NCI-H460 (cell line): ENCODE measurements at places on chromosomes 2 and 18.
A peak's percentile ranks its signal among the peaks of the same experiment; 100 is the strongest.

GRCh38 chr2:195779491-195779890 is 122.5 kb downstream of the SLC39A10 start:
- no peak for DNase-seq

DNA sequence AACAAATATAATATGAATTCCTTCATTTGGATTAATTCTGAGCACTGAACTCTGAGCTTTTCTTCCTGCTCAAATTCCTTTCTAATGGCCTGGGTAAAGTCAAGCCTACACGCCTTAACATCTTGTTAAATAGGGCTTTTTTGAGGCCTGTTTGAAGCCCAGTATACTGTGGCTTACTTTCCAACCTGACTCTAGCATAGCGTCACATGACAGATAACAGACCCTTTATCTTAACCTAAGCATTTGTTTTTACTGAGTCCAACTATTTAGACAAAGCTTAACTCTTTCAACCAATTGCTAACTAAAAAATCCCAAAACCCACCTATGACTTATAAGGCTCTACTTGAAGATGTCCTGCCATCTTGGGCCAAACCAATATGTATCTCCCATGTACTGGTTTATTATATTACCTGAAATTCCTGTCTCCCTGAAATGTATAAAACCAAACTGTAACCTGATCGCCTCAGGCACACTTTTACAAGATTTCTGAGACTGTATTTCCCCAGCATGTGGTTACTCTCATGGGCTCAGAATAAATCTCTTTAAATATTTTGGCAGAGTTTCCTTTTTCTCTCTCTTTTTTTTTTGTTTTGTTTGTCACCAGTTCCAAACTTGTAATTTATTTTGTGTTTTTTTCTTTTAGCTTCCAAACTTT is 271.1 kb upstream of the VWC2L start:
- DNase-seq, result no peak

- DNase-seq, result no peak
Observed at GRCh38 chr2:52956766-52957165, 810.8 kb upstream of the CHAC2 start.

DNA sequence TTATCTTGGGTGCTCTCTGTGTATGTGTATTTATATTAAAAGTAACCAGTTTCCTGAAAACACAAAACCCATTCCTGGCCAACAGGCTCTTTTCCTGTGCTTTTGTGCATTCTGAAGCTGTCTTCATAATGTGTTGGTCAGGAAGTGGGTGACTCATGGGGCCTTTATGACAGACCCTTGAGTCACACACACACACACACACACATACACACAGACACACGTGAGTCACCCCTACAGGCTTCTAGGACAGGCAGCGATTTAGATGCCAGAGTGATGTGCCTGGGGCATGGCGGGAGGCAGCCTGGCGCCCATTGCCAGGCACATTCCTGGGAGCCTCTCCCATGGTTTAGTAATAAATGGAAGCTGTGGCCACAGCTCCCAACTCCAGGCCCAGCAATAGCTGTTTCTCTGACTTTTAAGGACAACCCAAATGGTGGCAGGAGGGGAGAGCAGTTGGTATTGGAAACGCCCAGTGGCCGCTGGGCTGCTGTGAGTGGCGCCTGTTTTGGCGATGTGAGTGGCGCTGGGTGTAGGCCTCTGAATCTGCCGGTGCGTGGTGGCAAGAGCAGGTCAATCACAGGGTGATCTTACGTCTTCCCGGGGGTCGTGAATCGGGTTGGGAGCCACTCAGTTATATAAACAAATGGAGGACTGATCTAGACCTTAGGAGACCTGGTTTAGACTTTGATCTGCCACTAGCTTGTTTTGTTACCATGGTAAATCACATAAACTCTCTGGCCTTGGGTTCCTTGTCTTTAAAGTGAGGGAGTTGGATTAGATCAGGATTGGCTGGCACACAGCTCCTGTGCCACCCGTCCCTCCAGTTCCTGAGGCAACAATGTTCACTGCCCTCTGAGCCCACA is 150.7 kb upstream of the DLX2 start:
- peak; percentile 95 for DNase-seq

DNA sequence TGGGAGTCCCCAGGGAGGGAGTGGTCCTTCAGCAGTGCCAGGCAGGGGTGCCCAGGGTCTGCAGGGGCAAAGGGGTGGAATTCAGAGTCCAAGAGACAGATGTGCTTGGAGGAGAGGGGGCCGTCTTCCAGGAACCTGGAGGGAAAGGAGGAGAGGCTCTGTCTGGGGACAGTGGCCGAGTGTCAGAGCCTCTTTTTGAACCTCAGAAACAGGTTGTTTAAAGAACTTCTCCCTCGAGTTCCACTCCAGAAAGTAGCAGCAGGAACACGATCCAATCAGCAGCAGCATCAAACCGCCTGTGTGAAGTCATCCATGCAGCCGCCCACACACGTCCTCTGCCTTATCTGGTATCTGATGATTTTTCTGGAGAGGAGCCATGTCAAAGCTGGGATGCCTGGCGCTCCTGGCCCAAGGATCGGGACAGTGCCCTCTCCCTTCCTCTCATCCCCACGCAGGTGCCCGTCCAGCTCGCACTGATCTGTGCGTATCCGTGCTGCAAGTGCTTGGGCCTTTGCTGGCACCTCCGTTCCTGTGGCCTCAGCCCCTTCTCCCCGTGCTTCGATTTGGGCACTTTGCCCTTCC is 205.1 kb downstream of the NDUFA10 start:
- no peak for DNase-seq

DNA sequence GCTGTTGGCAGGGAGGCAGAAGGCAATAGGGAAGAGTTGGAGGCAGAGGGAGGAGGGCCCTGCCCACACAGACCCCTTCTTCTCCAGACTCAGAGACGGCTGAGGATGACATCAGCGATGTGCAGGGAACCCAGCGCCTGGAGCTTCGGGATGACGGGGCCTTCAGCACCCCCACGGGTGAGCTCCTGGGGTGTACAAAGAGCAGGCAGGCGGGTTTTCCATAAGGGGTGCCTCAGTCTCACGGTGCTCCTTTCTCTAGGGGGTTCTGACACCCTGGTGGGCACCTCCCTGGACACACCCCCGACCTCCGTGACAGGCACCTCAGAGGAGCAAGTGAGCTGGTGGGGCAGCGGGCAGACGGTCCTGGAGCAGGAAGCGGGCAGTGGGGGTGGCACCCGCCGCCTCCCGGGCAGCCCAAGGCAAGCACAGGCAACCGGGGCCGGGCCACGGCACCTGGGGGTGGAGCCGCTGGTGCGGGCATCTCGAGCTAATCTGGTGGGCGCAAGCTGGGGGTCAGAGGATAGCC is 10.0 kb downstream of the SPEG start:
- no peak for DNase-seq

DNA sequence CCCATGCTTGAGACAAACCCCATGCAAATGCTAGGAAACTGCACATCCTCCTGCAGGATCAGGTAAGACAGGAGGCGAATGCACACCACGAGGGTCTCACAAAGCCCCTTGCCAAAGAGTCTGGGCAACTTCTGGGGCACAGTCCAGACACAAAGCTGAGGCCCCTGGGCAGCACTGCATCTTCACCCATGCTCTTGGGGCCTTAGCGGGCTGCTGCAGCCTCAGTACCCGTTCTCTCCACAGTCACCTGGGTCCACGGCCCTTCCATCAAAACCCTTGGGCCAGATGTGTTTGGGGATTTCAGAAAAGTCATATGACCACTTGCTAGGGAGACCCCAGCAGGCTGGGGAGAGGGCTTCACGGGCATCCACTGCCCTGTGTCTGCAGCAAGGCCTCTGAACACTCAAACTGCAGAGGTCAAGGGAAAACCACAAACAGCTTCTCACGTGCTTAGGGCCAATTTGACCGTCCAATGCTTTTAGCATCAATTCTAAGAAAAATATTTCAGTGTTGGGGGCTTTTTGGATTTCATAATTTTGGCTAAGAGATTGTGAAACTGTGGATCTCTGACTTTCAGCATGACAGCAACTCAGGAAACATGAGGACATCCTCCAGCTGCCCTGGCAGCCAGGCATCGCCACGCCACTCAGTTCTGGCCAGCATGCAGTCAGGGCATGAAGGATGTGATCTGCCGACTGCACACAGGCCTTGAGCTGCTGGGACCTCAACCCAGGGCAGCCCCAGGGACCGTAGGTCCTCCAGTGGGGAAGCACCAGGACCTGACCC is 20.0 kb downstream of the PASK start:
- DNase-seq, result no peak

GRCh38 chr2:14746133-14746532 is 113.6 kb downstream of the LRATD1 start:
- no peak for DNase-seq
